ENCODE measurements at places on chromosomes 1 and 21. TPM values are rescaled to one million over a fixed set of nuclear protein-coding genes. Genes with fewer than 3 reads are reported as not detected.

Gene NGF
- 3.6 TPM for total RNA-seq

Gene ESRRG
- 6.8 TPM for total RNA-seq

DNA sequence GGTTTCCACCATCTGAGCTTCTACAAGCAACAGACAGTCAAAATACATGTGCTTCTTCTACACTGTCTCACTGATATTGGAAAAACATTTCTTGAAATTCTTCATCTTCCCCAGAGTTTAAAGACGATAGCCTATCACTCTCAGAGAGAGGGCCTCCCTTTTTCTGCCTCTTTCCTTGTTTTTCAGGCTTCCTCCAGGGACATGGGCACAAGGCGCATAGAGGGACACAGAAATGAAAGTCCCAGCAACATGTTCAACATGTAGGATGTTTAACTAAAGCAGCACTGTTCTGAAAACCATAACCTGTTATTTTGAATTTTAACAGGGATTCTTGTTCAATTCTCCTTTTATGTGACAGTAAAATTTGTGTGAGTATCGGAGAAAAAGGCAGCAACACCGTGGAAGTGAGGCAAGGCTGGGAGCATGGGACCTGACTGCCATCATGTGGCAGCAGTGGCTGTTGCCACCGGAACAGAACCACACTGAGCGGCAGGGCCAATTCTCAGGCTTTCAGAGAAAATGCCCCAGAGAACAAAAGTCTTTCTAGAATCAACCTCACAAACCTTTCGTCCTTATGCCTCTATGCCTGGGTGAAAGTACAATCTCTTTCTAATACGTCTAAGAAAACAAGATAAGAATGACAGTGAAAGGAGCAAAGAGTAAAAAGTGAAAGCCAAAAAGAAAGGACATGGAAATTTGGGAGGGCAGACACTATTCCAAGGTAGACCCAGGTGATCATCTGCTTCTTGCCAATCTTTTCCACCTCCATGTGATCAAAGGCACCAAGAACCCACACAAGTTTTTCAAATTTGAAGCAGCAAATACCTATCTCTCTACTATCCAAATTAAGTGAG is 54.5 kb downstream of the PCNX2 start:
- peak; percentile 60 for DNase-seq

- no peak for DNase-seq
These were observed 624 bp upstream of the CR1L start for GRCh38 chr1:207644166-207644851.

DNA sequence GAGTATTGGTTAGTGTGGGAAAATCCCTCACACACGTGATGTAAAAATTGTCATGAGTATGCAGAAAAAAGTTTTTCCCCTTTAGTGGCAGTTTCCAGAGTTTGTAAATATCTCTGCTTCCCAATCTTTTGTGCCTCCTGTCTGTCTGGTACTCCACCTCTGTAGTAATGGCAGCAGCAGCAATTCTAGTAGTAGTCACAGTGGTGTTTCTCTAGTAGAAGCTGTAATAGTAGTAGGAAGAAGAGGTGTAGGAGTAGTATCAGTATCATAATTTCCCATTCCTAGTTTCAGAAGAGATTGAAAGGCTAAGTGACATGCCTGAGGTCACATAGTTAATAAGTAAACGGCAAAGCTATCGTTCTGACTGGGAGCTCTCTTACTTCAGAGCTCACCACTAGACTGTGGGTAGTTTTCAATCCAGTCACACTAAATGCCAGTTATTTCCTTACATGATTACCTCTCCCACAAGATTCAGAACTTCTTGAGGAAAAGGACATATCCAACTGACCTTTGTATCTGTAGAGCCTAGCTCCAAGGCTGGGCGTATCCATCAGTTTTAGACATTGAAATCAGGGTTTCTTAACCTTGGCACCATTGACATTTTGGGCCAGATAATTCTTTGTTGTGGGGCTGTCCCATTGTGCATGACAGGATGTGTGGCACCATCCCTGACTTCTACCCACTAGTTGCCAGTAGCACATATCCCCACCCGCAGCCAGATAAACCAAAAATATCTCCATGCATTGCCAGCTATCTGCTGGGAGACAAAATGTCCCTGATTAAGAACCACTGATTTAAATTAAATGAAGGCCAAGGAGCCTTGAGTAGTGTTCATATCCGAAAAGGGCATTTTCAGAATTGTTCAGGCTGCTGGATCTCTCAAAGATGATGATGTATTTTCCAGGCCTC is 135.9 kb downstream of the FGGY start:
- no peak for DNase-seq

- no peak for DNase-seq
These were observed 229.7 kb upstream of the IRF2BP2 start for GRCh38 chr1:234839663-234840062.

GRCh38 chr21:42374864-42375499 is 8.6 kb upstream of the TFF1 start:
- DNase-seq: no peak

DNA sequence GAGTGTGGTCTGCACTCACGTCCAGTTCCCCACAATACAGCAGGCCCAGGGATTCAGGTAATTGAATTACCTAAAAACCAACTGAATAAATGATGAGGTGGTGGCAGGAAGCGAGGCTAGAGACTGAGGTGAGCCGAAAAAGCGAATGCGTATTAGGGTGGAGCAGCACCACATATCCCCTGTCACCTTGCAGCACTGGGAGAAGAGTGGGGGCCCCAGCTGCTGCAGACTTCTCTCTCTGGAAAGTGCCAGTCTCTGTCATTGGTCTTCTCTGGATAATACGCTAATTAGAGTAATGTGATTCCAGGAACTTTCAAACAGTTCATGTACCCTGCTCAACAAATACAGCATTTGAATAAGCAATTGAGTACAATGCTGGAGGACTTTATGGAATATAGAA is 199.0 kb downstream of the RPS6KC1 start:
- DNase-seq: no peak
